GM20000 (cell line): ENCODE measurements at places on chromosomes 5 and 9.

DNA sequence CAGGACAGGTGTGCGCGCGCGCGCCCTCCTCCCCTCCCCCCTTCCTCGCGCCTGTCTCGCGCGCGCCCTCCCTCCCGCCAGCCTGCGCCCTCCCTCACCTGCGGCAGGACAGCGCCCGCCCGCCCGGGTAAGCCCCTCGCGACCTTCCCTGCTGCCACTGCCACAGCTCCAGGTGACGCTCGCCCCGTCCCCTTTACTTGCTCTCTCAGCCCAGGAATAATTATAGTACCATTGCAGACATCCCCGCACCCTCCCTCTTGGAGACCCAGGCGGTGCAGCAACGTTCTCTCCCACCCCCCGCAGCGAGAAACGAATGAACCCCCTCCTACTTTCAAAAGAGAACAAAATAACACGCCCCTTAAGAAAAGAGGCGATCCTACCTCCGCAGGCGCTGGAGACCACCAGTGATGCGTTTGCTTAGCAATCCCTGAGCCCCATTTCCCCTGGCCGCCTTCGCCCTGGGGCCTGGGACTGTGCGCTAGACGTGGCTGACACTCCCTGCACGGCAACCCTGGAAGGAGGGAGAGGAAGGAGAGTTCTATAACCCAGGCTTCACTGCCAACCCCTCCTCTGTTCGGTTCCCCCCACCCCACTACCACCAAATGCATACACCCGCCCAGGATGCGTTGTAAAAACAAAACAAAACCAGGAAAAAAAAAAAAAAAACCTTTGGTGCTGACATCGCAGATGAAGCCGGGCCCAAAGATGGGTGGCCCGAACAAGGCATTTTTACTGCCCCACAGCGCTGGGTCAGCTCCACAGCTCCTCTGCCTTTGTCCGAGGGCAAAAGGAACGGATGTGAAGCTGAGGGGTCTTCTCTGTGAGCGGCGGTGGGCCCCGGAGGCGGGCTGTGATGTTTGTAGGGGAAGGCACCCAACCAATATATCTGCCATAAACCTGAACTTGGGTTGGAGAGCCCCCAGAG, 5.6 kb upstream of the PURA start:
- no peak for DNase-seq

DNA sequence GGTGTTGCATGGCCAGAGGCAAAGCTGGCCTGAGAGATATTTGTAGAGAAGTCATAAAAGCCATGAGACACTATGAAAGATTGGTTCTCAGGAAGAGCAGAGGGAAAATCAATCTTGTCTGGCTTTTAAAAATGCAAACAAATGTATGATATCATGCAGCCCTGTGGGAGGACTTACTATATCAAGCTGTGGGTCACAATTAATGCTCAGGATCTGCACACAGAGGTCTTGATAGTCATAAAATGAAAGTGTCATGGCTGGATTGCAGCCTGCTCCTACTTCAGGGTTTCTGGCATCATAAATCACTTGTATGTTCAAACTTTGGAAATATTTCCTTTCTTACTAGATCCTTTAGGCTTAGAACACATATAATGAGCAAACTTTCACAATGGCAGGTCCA, 151.5 kb downstream of the SEMA6A start:
- no peak for DNase-seq

DNA sequence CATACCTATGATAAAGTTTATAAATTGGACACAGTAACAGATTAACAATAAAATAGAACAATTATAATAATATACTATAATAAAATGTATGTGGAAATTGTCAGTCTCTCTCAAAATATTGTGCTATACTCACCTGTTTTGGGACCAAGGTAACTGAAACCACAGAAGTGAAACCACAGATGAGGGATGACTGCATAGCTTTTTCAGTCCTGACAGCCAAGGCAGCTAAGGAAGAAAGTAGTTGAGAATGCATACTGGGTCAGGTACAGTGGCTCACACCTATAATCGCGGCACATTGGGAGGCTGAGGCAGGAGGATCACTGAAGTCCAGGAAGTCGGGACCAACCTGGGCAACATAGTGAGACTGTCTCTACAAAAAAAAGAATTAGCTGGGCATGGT, 8.9 kb downstream of the SRP19 start:
- no peak for DNase-seq

GRCh38 chr5:109439590-109439989, 29.8 kb upstream of the PJA2 start:
- DNase-seq, result no peak

GRCh38 chr5:56552612-56553268, 262.6 kb upstream of the MAP3K1 start:
- no peak for DNase-seq

GRCh38 chr9:127954831-127955293, 17.2 kb upstream of the DPM2 start:
- DNase-seq, result no peak

DNA sequence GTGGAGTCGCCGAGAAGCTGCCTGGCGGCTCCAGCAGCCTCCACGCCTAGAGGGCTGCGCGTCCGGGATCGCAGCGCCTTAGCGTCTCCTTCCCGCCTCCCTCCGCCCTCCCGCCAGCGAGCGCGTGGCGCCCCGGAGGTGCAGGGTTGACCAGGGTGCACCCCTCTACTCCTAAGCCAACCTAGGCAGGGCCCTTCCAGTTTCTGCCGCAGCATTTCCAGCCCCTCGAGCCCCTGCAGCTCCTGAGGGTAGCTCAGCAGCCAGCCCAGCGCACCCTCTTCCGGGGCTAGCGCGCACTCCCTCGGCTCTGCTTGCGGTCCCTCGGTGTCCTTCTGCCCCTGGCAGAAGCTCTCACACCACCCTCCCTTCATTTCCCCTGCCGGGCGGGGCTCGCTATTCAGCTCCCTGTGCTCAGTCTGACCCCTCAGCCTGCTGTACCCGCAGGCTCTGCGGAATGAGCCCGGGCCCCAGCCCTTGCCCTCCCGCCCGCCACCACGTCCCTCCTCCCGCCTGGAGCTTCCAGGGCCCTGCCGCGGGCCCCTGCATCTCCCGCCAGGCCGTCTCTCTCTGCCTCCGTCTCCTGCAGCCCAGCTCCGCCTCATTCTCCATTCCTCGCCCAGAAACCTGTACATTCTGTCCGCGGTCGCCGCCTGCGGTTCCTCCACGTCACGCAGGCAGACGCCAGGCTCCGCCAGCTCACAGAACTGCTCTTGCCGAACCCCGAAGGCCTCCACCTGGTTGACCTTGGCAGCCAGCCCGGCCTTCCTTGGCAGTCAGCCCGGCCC, 61.8 kb downstream of the SPATA31C2 start:
- no peak for DNase-seq

- DNase-seq, result no peak
Observed at GRCh38 chr5:76863001-76863400, 13.2 kb downstream of the S100Z start.

- DNase-seq, result no peak
Observed at GRCh38 chr5:40390281-40391149, 289.2 kb upstream of the PTGER4 start.

GRCh38 chr5:126837906-126838539, 61.1 kb downstream of the LMNB1 start:
- DNase-seq, result no peak

- no peak for DNase-seq
Observed at GRCh38 chr5:135173662-135174290, 139.7 kb upstream of the PITX1 start.

DNA sequence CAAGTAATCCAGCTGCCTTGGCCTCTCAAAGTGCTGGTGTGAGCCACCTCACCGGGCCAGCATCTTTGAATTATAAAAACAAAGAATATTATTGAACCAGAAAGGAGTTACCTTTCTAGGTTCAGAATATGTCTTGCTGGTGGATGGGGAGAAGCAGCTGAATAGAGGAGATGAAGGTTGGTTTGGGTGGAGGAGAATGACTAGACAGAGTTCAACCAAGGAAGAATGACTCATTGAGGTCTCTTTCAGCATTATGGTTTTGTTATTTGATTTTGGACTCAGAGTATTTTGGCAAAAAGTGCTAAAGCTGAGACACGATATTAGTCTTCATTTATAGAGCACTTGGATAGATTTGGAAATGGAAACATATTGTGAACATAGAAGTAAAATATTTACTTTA, 75.2 kb upstream of the MPDZ start:
- no peak for DNase-seq

GRCh38 chr5:59943452-59944113, 50.1 kb upstream of the PDE4D start:
- no peak for DNase-seq

- DNase-seq, result no peak
Observed at GRCh38 chr5:98110791-98111190, 662.7 kb upstream of the RGMB start.

- DNase-seq, result peak; percentile 40
Observed at GRCh38 chr9:4382722-4383317, 83.0 kb upstream of the GLIS3 start.

- DNase-seq, result no peak
Observed at GRCh38 chr9:24382566-24382965, 163.1 kb downstream of the IZUMO3 start.

GRCh38 chr9:93617273-93617672, 40.9 kb downstream of the PHF2 start:
- no peak for DNase-seq

DNA sequence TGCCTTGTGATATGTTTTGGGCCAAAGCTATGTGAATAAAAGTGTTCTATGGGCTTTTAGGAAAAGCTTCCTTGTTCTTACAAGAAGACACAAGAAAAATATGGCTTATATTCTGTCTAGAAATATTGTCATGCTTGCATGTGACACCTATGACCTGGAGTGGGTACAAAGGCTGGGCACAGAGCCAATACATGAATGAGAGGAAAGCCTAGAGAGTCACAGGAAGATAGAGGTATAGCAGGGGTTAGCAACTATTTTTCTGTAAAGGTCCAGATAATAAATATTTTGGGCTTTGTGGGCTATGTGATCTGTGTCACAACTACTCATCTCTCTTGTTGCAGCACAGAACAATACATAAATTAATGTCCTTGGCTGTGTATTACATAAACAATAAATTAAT, 196.6 kb upstream of the CD180 start:
- no peak for DNase-seq

- DNase-seq, result no peak
Observed at GRCh38 chr5:72122602-72123001, 15.3 kb downstream of the MAP1B start.

- DNase-seq, result no peak
Observed at GRCh38 chr9:90799271-90799852, 2.3 kb upstream of the SYK start.

GRCh38 chr9:35395706-35396101, 94.2 kb upstream of the RUSC2 start:
- no peak for DNase-seq

DNA sequence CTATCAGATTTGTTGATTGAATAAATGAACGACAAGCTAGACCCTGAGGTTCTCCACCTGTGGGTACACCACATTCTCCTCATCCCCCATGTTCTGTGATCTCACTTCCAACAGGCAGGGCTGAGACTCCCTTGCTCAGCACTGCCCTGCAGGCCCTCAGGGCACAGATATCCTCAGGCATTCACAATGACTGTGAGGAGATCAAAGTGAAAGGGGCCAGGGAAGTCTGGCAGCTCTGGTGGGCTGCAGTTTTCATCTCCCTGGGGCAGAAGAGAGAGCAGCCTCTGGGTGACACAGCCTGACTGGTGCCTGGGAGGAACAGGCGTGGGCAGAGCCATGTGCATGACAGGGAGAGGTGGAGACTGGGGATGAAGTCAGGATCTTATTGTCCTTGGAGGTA, 142.4 kb upstream of the C9orf72 start:
- no peak for DNase-seq

DNA sequence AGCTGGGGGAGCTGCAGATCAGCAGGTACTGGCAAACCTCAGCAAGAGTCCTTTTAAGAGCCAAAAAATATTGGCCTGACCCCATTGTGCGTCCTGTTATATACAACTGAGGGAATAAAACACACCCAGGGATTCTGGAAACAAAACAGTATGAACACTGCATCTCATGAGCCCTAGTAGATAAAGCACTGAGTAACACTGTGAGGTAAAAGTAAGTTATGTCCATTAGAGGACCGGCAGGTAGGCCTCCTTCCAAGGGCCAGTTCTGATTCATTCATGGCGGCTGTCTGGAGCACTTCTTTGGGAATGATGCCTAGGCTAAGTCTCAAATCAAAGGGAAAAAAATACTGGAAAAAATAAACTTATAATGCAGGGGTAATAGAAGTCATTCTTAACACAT, 64.9 kb downstream of the PDE4D start:
- DNase-seq, result no peak

DNA sequence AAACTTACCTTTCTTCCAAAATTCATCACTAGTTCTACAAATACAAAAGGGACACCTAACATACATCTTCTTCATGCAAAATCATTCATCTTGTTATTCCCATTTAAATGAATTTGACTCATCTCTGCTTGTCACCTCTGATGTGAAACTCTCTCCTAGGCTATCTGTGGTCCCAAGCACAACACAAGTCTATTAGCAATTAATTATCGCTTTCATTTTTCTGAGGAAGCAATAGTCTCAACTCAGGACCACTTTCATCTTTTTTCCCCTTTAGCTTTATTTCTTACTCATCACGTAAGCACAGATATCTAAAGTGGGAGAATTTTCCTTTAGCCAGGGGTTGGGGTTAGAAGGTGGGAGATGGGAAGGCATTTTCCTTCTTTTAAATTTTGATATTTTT, 131.9 kb downstream of the ST8SIA4 start:
- no peak for DNase-seq

DNA sequence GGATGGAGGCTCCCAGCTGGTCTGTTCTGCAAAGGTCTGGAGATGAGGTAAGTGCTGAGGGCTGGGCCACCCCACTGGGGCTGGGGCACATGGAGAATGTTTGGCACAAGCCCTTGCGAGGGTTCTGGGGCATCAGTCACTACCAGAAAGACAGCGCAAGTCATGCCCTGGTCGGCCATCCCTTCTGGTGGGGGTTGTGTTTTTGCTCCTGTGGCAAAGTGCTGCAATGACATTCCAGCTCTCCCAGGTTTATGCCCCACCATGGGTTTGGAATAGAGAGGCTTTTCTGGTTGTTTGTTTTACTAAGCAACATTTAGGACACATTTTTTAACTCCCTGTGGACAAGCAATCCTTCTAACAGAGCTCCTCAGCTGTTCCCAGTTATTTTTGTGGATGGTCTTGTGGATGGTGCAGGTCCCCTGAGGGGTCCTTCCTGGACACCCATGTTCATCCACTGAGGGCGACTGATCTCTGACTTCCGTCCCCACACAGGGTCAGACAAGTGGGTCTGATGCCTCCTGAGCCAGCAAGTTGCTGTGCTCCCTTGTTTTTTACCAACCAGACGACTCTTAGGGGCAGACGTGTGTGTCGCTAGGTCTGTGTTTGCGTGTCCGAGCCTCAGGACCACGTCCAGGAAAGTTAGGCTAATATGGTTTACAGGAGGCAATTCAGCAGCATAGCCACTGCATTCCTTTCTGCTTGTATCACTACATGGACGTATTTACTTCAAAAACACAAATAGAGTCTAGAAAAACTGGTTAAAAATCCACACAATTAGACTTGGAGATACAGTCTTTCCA, 64.9 kb upstream of the ECM2 start:
- no peak for DNase-seq

DNA sequence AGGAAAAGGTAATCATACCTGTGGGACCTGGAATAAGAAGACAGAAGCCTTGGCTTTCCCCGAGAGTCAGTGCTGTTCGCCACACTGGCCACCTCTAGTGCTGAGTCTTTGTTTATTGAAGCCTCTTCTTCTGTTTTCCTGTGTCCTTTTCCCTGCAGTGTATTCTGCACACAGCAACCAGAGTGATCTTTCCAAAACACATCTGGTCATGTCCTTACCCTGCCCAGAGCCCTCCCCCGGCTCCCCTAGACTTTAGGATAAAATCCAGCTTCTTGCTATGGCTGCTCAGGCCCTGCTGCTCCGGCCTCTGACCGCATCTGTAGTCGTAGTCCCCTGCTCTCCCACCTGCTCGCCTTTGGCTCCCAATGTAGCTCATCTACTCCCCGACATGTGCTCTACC, 28.3 kb downstream of the GALNT10 start:
- DNase-seq, result no peak

- DNase-seq, result peak; percentile 23
Observed at GRCh38 chr5:158431369-158432029, 572.6 kb upstream of the CLINT1 start.
